8988T (cell line): ENCODE measurements at places on chromosomes 1 and 21.

DNA sequence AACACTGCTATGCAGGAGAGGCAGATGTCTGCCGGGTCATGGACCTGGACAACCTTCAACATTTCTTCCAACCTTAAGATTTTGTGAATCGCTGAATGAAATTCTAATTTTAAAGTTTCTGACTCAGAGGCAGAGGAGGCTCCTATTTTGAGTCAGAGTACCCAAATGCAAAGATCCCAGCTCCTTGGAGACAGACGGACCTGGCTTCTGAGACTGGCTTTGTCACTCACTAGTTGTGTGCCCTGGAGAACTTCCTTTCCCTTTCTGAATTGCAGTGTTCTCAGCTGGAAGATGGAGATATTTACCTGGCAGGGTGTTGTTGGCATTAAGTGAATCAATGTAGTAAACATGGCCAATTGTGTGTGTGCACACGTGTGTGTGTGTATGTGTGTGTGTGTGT, 51.9 kb downstream of the IER5 start:
- no peak for DNase-seq

- DNase-seq = no peak
Observed at GRCh38 chr1:39337067-39337466, 132.6 kb downstream of the MACF1 start.

GRCh38 chr1:114384922-114385321, 126.1 kb downstream of the TRIM33 start:
- no peak for DNase-seq

GRCh38 chr1:4969556-4970129, 315.2 kb downstream of the AJAP1 start:
- DNase-seq = no peak

DNA sequence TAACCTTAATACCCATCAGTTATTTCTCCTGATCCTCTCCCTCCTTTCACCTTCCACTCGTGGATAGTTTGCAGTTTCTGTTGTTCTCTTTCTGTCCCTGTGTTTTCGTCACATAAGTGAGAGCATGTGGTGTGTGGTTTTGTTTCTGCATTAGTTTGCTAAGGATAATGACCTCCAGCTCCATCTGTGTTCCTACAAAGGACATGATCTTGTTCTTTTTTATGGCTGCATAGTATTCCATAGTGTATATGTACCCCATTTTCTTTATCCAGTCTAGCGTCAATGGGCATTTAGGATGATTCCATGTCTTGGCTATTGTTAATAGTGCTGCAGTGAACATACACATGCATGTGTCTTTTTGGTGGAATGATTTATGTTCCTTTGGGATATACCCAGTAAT, 36.6 kb upstream of the GPR25 start:
- DNase-seq = no peak

- peak; percentile 21 for DNase-seq
Observed at GRCh38 chr1:67735806-67736627, 51.0 kb downstream of the GADD45A start.

GRCh38 chr21:31546443-31547170, 112.9 kb upstream of the SOD1 start:
- DNase-seq = no peak

GRCh38 chr1:97433094-97433823, 487.6 kb downstream of the DPYD start:
- DNase-seq = no peak

GRCh38 chr1:147726168-147726567, 34.2 kb downstream of the GJA5 start:
- DNase-seq = no peak

GRCh38 chr1:221916176-221916575, 174.3 kb upstream of the DUSP10 start:
- no peak for DNase-seq

- DNase-seq = no peak
Observed at GRCh38 chr1:212030936-212031528, 4.3 kb downstream of the INTS7 start.

- DNase-seq = no peak
Observed at GRCh38 chr1:203807196-203807595, 11.8 kb downstream of the ZBED6 start.

DNA sequence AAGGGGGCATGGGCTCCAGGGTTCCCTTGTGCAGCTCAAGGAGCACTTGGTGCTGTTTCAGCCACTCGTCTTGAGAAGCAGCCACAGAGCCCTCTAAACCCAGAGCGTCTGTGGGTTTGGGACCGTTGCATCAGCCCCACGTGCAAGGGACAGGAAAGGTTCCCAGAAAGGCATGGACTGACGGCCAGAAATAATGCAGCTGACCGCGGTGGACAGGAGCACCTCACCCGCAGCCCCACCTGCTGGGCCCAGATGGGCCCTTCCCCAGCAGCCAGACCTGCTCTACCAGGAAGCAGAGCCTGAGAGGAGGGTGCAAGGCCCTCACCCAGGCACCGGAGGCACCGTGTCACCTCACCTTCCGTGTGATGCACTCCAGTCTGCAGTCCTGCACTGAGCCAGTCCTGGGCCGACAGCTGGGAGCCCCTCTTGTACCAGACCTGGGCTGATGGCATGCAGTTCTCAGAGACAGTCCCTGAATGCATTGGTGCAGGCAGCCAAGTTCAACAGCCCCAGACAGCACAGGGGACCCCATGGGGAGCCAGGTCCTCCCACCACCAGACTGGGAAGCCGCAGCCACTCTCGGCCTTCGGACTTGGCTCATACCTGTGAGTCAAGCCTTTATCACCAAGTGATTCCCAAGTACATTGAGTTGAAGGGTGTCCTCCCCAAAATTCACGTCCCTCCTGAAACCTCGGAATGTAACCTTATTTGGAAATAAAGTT, 4.8 kb upstream of the TFF3 start:
- DNase-seq = no peak

GRCh38 chr1:62426237-62426636, 10.6 kb upstream of the USP1 start:
- no peak for DNase-seq

- no peak for DNase-seq
Observed at GRCh38 chr1:78033797-78034172, 12.0 kb upstream of the GIPC2 start.

GRCh38 chr1:63330331-63330916, 8.1 kb downstream of the FOXD3 start:
- no peak for DNase-seq

DNA sequence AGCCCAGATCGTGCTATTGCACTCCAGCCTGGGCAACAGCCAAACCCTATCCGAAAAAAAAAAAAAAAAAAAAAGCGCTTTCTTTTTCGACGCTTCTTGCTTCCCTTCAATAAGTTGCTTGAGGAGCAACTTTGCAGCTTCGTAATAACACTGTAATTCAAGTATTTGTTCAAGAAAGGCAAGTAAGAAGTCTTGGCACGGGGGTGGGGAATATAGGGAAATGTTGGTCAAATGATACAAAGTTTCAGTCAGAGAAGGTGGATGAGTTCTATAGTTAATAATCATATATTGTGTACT, 871 bp upstream of the PSMA5 start:
- DNase-seq = no peak

DNA sequence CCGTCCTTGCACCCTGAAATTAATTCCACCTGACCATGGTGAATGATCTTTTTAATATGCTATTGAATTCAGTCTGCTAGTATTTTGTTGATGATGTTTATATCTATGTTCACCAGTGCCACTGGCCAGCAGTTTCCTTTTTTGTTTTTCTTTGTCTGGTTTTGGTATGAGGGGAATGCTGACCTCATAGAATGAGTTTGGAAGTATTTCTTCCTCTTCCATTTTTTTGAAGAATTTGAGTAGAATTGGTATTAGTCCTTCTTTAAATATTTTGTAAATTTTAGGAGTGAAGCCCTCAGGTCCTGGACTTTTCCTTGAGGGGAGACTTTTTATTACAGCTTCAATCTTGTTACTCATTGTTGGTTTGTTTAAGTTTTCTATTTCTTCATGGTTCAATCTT, 231.6 kb downstream of the MRPL39 start:
- DNase-seq = no peak

DNA sequence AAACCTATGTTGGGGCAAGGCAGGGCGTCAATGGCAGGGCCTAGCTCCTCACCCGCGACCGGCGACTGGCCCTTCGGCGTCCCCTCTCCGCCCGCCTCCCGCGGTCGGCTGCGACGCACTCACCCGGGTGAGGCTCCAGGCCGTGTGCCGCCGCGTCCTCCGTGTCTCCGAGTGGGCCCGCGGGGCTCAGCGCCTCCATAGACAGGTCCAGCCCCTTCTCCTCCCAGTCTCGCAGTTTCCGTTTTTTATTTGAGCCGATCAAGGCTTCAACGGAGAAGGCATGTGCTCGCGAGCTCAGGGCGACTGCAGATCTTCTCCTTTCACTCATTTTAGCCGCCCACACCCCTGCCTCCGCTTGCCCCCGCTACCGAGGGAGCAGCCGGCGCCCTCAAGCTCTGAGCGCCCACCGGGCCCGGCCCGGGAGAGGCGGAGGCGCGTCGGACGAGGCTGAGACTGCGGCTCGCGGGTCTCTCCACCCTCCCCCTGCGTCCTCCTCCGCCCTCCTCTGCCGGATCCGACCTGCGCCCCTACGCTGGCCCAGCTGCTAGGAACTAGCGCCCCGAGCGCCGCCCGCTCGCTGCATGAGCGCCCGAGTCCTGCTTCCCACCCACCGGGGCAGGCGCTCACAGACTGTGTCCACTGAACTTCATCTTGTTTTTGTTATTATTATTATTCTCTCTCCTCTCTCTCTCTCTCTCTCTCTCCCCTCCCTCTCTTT, 516 bp downstream of the TBX15 start:
- DNase-seq = no peak

- DNase-seq = no peak
Observed at GRCh38 chr21:36487641-36488307, 7.9 kb upstream of the CLDN14 start.

GRCh38 chr1:159957824-159958268, 3.8 kb upstream of the SLAMF9 start:
- DNase-seq = no peak

GRCh38 chr21:29394051-29394450, 95.3 kb downstream of the BACH1 start:
- no peak for DNase-seq

GRCh38 chr1:226576601-226577000, 28.0 kb downstream of the STUM start:
- DNase-seq = no peak
